T-cell (primary cell): ENCODE measurements at places on chromosomes 3 and 15.
A peak's percentile ranks its signal among the peaks of the same experiment; 100 is the strongest.

GRCh38 chr15:69763831-69764230 is 311.2 kb downstream of the RPLP1 start:
- DNase-seq: no peak

DNA sequence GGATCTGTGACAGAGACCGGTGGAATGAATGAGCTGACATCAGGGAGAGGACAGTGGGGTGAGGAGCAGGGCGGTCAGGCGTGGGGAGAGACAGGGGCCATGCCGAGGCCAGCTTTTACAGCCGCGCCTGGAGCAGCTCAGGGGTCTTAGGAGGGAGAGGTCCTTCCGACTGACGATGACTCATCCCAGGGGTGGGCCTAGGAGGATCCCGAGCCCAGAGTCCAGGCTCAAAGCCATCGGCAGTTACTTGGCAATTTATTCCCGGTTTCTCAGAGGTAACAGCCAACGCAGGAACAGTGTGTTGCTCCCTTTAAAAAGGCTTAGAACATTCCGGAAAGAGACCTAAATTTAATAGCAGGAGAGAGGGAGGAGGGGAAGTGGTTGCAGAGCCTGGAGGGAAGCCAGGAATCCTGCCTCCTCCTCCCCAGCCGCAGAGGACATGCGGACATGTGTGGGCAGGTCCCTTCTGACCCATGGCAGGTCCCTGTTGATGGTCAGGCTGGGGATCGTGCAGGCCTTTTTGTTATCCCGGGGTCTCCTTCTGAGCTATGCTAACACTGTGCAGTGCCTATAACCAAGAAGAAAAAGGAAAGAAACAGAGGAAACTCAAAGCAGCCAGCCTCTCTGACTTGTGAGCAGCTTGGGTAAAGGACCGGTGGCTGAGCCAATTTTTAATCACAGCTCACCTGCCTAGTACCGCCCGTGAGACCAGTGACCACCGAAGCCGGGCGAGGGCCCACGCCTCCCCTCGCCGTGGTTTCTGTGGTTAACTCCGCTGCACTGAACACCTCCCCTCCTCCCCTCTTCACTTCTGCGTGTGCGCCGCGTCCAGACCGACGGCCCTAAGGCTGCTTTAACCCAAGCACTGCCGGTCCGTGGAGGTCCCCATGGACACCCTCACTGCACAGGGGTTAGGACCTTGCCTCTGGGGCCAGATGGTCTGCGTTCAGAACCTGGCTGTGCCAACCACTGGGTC is 392.4 kb upstream of the PROK2 start:
- no peak for DNase-seq

DNA sequence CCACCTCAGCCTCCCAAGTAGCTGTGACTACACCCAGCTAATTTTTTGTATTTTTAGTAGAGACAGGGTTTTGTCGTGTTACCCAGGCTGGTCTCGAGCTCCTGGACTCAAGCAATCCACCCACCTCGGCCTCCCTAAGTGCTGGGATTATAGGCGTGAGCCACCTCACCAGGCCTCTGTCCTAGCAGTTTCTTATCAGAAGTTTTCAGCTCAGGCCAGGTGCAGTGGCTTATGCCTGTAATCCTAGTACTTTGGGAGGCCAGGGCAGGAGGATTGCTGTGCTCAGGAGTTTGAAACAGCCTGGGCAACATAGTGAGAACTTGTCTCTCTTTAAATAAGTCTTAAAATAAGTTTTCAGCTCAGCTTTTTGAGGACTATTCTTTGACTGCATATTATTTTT is 48.4 kb downstream of the SGO1 start:
- DNase-seq: no peak

GRCh38 chr3:48820612-48821324 is 26.9 kb downstream of the PRKAR2A start:
- no peak for DNase-seq

GRCh38 chr3:107699682-107700081 is 176.9 kb downstream of the BBX start:
- no peak for DNase-seq

- DNase-seq: no peak
These were observed 63.1 kb downstream of the POLQ start for GRCh38 chr3:121482660-121483059.

DNA sequence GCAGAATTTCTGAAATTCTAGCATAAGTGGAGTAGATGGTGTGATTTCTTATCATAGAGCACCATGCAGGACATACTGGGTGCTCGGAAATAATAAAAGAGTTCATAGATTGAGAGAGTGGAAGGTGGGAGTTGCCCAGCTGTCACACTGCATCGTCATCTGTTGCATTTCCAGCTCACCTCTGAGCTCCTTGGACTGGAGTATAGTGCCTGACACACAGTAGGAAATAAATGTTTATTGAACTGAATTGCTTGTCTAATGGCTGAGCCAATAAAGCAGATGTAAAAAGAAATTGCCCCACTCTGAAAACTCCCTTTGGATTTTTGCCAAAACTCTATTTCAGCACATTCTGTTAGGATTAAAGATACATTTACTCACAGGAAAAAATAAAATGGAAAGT is 108.9 kb upstream of the UBE2E1 start:
- no peak for DNase-seq

GRCh38 chr3:14791343-14791945 is 27.3 kb upstream of the FGD5 start:
- DNase-seq: peak; percentile 13

GRCh38 chr15:70376929-70377691 is 279.4 kb upstream of the TLE3 start:
- DNase-seq: no peak

DNA sequence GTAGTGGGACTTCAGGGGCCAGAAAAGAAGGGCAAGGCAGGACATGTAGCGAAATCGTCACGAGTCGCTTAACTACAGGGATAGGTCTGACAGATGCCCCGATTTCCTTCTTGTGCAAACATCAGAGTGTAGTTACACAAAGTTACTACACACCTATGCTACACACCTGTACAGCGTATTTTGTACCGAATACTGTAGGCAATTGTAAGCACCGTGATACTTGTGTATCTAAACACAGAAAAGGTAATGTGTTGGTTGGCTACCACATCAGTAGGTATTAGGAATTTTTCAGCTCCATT is 515 bp upstream of the MTHFS start:
- DNase-seq: no peak

- DNase-seq: no peak
These were observed 437.1 kb downstream of the SHQ1 start for GRCh38 chr3:72411126-72411525.

DNA sequence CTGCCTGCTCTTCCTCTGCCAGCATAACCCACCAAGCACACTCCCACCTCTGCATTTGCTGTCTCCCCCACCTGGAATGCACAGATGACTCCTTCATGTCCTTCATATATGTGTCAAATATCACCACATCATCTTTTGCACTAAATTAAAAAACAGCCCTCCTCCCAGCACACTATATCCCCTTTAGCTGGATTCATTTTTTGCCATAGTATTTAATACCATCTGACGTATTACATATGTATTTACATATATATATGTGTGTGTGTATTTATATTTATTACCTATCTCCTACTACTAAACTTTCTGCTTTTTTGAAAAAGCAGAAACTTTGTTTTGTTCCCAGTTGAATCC is 29.4 kb upstream of the UBL7 start:
- no peak for DNase-seq

GRCh38 chr3:54042259-54042823 is 80.0 kb upstream of the CACNA2D3 start:
- DNase-seq: no peak

DNA sequence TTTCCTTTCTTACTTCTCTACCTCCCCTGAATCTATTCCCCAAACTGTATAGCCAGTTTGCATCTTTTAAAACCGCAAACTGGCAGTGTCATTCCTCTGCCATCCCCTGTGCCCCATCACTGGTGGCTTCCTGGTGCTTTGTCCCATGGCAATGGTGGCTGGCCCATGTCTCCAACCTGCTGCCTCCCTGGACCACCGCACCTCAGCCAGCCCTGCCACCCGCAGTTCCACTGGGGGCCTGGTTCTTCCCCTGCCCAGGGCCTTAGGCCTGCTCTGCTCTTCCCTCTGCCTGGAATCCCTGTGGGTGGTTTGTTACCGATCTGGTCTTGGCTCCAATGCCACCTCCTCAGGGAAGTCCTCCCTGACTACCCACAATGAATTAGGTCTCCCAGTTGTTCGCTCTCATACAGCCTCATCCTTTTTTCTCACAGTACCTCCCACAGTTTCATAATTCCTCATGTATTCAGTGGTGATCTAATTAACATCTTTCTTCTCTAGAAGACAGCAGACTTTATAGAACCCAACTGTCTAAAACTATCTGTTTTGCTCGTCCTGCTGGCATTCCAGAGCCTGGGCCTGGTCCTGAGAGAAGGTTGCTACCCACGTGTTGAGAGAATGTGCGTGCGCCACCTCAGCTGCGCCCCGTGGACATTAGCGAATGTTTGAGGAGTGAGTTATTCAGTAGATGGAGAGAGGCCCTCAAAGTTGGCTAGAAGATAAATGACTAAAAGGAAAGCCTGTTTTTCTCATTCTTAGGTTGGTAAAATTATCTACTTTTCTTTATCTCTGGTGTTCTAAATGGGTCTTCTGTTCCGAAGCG is 130.1 kb downstream of the DNAJB8 start:
- DNase-seq: no peak

- no peak for DNase-seq
These were observed 12.3 kb downstream of the BTLA start for GRCh38 chr3:112486811-112487505.

DNA sequence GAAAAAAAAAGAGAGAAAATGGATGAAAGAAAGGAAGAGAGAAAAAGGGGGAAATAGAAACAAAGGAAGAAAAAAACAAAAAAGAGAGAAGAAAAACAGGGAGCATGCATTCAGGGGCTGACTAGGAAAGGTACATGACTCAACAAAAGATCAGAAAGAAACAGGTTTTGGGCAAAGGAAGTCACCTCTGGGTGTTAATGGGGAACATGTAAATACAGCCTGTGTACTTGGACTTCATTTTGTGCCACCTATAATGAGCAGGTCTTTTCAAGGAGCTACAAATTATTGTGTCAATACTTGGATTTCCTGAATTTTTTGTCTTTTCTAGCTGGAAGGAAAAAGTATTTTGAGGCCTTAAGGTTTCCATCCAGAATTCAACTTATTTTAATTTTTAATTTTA is 53.4 kb upstream of the CCDC50 start:
- DNase-seq: no peak

- no peak for DNase-seq
These were observed 129.1 kb downstream of the WNT7A start for GRCh38 chr3:13750731-13751130.

GRCh38 chr15:56869573-56869972 is 48.9 kb upstream of the TCF12 start:
- DNase-seq: no peak
